ENCODE measurements at places on chromosomes 3 and 15.

DNA sequence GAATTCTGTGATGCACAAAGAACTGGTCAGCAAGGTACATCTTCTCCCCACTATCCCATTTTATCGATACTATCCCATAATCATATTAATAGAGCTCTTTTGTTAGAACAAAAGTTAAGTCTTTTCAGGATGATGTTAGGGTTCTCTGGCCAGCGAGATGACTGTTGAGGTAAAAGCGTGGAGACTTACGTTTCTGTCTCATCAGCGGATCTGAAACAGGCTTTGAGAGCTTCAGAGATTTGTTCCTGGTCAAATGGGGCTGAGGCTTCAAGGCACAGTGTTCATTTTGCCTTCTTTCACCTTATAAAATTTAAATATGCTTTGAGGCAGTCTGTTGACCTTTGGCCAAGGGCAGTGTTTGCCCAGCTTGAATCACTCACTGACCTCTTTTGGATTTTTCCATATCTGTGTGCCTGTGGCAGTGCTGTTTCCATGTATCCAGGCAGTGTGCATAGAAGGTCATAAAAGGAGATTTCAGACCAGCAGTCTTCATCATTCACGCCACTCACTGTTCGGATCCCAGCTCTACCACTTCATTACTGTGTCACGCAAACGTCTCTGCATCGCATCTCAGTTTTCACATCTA is 3.1 kb downstream of the ADAMTSL3 start:
- no peak for DNase-seq

- no peak for DNase-seq
Measured at GRCh38 chr3:115709931-115710330, 86.6 kb downstream of the GAP43 start.

DNA sequence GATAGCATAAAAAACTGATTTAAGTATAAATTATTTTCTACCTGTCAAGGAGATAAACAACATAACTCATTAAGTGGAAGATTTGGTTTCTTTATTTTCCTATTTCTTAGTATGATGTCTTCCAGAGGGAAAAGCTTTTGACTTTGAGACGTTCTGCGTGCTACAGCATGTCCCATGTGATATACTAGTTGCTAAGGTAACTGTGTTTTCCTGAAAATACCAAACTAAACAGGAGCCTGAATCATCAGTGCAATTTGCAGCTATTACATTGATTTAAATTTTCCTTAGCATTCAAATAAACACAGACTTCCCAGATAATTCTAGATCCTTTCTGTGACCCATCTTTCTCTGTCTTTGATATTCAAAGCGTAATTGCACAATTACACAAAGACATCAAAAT is 117.7 kb upstream of the P2RY1 start:
- no peak for DNase-seq

GRCh38 chr3:119738741-119739140 is 35.9 kb downstream of the CFAP91 start:
- no peak for DNase-seq

DNA sequence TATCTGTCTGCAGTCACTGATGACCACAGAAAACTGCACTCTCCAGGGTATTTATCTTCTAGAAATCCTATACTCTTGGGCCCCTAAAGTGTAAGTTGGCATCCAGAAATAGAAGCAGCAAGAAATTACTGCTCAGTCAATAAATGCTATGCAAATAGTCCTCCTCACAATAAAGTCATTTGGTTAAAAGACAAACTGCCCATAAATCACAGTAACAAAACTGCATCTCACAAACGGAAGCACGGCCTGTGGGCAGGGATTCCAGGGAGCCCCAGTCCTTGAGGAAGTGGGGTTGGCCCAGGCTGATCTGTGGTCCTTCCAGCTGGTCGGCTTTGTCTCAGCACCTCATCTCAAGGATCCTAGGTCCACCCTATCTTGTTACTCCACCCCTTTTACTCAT is 29.7 kb upstream of the SPATA12 start:
- no peak for DNase-seq

DNA sequence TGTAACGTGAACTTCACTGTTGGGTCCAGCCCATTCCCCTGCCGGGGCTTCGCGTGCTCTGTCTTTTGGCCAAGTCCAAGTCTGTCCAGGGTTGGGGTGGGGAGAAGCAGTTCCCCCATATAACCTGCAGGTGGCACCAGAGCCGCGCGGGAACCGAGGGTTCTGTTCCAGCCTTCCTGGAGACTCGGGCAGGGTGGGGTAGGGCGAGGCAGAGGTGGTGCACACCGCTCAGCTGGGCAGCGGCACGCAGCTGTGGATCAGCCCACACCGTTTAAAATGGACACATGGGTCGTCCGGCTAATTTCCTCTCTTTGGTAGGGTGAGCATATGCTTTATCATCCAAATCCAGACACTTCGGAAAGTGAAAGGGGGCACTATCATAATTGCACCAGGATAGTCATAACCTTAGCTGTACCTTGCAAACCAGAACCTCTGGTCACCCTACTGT is 118.1 kb downstream of the TBC1D2B start:
- DNase-seq: peak; percentile 97

- no peak for DNase-seq
Measured at GRCh38 chr3:88713233-88713691, 394.2 kb upstream of the EPHA3 start.

GRCh38 chr15:91942720-91943394 is 89.3 kb downstream of the SLCO3A1 start:
- DNase-seq: no peak

Measured in endodermal cell (in vitro differentiated cells).